ENCODE measurements at places on chromosomes 1 and 21.

GRCh38 chr1:222790520-222790919 is 24.3 kb upstream of the DISP1 start:
- no peak for DNase-seq

- no peak for DNase-seq
These were observed 796.3 kb downstream of the BRINP3 start for GRCh38 chr1:189681252-189681919.

DNA sequence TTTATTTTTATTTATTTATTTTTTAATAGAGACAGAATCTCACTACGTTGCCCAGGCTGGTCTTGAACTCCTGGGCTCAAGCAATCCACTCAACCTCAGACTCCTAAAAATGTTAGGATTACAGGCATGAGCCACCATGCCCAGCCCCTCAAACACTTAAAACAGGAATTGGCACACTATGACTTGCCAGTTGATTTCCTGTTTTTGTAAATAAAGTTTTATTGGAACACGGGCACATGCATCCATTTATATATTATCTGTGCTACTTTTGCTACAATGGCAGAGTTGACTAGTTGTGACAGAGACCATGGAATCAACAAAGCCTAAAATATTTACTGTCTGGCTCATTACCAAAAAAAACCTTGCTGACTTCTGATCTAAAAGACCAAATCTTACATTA is 16.0 kb upstream of the YRDC start:
- DNase-seq: no peak

DNA sequence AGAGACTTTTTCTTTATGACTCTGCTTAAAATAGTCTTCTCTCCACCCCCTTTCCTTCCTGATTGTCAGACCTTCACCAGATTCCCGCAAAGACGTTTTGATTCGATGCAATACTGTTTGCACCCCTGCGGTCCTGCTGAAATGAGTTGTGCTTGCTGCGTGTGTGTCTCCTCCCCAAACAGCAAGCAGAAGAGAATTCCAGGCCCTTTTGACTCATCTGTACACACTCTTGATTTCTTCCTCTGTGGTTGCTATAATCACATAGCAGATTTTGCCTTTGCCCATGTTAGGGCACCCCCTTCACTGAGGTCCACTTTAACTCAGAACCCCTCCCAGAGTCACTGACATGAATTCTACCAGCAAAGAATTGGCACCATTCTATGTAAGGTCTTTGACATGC is 136.5 kb downstream of the ZZZ3 start:
- DNase-seq: no peak

DNA sequence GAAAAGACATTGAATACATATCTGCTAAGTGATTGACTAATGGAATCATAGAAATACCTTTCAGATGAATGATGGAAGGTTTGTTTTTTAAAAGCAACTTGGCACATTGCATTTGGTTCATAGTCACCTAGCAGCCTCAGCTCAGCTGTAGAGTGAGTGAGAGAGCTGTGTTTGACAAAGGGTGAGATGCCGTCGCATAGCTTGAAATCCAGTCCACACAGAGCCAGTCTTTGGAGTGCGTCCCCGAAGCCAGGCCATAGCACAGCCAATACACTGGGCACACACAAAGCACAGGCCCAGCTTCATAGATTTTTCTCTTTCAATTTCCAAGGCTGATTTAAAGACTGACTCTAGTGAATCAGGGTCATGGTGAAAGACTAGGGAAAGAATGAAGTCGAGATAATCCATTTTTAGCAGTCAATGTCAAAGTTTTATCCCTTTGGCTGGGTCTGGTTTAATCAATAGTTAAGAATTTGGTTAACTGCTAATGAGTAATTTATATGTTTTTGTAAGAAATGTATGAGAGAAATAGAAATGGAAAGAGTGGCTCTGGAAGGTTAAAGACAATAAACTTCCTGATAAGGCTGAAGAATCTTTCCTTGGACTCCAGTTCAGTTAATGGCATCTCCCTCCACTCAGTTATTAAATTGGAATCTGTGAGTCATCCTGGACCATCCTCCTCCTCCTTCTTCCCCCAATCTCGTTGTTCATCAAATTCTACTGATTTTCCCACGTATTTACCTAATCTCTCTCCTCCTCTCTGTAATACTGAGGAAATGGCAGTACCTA is 101.2 kb upstream of the IRF2BP2 start:
- no peak for DNase-seq

GRCh38 chr1:200351826-200352549 is 57.8 kb downstream of the ZNF281 start:
- DNase-seq: no peak

GRCh38 chr21:39175154-39175553 is 8.1 kb downstream of the PSMG1 start:
- no peak for DNase-seq

DNA sequence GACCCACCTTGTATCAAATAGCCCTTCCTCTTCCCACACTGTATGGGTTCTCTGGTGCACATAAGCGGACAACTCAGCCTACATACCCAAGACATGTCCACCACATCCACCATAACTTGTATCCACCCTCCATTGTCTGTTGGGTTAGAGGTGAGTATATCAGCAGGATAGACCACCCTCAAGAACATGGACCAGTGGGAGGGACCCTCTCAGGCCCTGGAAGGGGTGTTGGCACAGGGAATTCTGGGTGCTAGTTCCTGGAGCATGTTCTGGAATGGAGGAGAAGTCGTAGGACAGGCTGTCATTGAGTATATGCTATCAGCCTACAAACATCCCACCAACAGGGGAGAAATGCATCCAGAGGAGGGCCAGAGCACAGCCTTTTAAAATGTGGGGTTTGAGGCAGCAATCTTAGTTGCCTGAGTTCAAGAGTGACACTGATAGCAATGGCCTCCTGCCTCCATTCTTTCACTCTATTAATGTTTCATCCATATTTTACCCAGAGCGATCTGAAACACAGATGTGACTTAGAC is 7.5 kb downstream of the CD55 start:
- DNase-seq: no peak

DNA sequence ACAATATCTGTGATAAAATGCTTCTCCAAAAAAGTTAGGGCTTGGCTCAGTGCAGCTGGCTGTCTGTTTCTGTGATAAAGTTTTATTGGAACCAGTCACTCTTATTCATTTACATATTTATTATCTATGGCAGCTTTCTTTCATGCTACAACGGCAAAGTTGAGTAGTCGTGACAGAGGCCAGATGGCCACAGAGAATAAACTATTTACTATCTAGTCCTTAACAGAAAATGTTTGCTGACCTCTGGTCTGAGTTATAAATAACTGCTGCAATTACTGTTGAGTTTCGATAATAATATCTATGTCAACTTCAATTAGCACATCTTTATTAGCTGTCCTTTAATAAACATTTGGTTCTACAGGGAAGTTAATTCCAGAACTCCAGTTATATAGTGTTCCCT is 180.2 kb upstream of the RUNX1 start:
- no peak for DNase-seq

DNA sequence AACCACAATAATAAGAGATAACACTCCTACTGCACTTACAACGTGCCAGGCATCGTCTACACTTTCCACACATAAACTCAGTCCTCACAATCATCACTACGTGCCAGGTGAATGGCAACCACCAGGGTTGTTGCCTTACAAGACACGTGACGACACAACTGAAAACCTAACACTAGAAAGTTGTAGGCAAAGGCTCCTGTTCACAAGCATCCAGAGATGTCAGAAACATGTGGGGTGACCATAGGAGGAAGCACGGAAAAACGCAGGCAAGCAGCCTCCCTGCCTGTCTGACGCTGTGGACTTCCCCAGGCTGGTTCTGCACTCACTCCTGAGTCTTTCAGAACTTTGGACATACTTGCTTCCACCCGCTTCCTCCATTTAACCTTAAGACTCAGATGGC is 7.0 kb downstream of the CAPZB start:
- DNase-seq: no peak

- no peak for DNase-seq
These were observed 1.2 kb downstream of the XKR8 start for GRCh38 chr1:27960762-27961645.

- no peak for DNase-seq
These were observed 33.7 kb downstream of the ZYG11B start for GRCh38 chr1:52759908-52760307.

GRCh38 chr1:199242147-199242546 is 603.3 kb downstream of the PTPRC start:
- no peak for DNase-seq

Data from RWPE1 (cell line).